DMS79 treated with DMSO at 0.1 percent for 48 hours (cell line): ENCODE measurements at places on chromosomes 1 and 21.
A peak's percentile ranks its signal among the peaks of the same experiment; 100 is the strongest.

DNA sequence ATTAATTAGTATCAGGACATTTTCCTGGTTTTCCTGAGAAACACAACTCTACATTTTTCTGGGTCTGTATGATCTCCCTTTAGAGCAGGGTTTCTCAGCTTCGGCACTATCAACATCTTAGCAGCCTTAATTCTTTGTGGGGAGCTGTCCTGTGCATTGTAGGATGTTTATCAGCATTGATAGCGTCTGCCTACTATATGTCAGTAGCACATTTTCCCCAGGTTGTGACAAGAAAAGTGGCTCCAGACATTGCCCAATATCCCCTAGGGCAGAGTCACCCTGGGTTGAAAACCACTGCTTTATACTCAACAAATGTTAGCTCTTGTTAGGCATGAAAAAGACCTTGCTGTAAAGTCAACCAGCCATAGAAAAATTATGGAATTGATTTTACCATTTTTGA is 195.1 kb upstream of the FMN2 start:
- no peak for DNase-seq

DNA sequence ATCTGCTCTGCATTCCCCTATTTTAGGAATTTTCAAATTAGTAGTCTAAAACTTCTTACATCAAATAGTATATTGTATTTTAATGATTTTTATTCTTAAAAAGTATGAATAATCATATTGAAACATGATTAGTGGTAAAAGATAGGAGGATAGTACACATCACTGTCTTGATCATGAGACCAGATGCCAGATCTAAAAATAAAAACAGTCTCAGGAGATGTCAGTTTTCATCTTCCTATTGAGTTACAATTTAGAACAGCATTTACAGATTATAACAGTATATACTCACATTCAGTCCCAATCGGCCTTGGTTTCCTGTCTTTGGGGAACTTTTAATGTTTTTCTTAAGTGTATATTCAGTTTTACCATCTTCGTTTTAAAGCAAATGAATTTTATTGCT is 95.9 kb downstream of the USP25 start:
- DNase-seq = no peak

GRCh38 chr1:183030053-183030452 is 6.8 kb downstream of the LAMC1 start:
- no peak for DNase-seq

GRCh38 chr21:27764056-27764455 is 797.2 kb upstream of the ADAMTS5 start:
- no peak for DNase-seq

- peak; percentile 99 for DNase-seq
Measured at GRCh38 chr21:40054403-40054802, 187.2 kb downstream of the PCP4 start.

GRCh38 chr1:45623972-45624371 is at the start of gene CCDC17:
CCDC17 (minus strand) TSS chr1:45624054; CDS start chr1:45623909, 145 bp downstream.
- DNase-seq = no peak

DNA sequence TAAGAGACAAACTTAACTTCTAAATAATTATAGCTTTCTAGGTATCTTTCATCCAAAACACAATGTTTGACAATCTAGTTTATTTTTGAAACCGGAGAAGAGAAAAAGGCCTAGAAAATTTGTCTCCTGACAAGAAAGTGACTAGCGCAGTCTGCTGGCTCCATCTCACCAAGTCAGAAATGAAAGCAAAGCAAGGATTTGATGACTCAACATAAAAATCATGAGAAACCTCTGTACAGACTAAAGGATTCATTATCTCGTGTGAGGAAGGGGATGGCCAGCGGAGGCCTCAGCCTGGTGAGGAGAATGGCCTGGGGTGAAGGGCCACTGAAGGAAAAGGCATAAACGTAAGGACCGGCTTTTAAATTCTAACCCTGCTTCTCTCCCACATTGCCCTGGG is 20.0 kb upstream of the TSNAX start:
- no peak for DNase-seq

DNA sequence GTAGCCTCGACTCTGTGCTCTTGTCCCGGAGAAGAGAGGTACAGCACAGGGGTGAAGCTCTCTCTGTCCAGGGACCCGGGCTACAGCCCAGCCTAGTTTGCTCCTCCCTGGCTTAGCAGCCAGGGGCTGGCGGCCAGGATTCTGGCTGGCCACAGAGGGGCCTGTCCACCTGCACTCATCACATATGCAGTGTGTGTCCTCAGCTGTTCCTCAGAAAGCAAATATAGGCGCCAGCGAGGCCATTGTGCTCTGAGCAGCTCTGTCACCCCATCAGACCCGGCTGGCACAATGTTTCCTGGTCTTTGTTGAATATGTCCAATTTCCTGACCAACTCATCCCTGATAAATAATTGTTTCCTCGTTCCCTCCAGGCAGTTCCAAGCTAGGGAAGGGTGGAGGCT is 28.5 kb downstream of the KCND3 start:
- no peak for DNase-seq

DNA sequence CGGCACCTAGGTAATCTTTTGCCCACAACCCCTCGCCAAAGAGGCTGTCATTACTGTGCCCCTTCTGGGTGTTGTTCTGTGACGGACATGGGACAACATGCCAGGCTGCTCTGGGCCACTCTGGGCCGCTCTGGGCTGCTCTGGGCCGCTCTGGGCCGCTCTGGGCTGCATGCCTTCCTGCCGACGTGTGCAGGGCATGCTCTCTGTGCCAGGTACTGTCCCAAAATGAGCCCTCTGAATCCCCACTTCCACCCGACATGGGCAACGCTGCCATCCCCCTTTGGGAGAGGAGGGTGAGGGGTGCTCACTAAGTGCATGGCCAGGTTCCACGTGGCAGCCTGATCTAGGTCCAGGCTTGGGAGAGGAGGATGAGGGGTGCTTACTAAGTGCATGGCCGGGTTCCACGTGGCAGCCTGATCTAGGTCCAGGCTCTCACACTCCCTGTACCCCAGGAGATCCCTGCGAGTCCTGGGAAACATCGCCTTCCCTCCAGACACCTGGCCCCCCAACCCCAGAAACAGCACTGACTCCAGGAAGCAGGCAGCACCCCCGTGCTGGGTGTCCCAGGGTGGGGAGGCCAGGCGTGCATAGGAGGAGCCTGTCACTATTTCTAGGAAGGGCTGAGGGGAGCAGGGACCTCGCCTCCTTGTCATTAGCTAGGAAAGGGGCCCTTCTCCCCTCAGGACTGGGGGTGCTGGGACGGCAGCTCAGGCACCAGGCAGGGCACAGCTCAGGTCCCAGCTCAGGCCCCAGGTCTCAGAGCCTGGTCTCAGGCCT is 16.5 kb downstream of the TTC34 start:
- no peak for DNase-seq

DNA sequence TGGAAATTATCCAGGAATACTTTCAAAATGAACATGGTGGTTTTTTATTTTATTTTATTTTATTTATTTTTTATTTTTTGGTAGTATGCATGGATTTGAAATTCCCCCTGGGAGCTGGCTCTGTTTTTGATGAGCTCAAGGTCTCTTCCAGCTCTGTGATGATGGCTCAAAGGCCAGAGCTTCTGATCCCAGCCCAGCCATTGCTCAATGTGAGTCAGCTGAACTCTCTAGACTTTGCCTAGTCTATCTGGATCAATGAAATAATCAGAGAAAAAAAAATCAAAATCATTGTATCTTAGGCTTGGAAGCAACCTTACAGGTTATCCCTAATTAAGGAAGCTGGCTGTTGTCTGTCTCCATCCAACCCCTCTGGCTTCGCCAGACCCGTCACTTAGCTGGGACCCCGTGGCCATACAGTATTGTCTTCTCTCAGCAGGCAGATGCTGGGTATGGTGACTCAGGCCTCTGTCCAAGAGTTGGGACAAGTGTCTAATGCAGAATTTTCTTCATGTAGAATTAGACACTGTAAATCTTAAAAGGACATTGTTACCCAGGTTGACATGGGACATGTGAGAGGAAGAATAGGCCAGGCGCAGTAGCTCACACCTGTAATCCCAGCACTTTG is 90.2 kb upstream of the LPGAT1 start:
- DNase-seq = no peak

GRCh38 chr1:240732390-240732789 is 120.4 kb upstream of the GREM2 start:
- DNase-seq = peak; percentile 2
